Spinal cord (tissue), 10 donors: ENCODE measurements at places on chromosomes 13 and 19.
A peak's percentile ranks its signal among the peaks of the same experiment; 100 is the strongest.

- no peak for DNase-seq
Measured at GRCh38 chr19:11414544-11414943, 4.6 kb downstream of the RGL3 start.

DNA sequence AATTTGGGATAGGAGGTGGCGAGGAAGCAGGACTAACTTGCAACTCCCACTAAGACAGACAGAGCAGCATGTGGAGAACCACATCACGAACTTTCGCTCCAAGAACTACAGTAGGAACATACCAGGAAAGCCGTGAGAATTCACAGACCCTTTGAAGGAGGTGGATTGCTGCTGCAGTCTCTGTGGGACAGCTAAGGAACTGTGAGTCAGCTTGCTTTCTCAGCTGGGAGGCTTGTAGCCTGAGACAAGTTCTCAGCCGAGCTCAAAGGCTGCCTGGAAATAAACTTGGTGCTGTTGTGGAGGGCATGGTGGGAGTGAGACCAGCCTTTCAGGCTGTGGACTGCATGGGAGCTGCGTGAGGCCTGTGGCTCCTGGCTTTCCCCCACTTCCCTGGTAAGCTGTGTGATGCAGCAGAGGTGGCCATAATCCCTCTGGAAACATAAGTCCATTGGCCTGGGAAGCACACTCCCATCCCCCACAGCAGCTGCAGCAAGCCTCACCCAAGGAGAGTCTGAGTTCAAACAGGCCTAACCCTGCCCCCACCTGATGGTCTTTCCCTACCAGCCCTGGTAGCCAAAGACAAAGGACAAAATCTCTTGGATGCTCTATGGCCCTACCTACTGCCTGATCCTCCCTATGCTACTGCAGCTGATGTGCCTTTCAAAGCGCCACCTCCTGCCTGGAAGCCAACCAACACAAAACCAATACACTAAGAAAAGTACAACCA, 441.1 kb upstream of the HTR2A start:
- no peak for DNase-seq

DNA sequence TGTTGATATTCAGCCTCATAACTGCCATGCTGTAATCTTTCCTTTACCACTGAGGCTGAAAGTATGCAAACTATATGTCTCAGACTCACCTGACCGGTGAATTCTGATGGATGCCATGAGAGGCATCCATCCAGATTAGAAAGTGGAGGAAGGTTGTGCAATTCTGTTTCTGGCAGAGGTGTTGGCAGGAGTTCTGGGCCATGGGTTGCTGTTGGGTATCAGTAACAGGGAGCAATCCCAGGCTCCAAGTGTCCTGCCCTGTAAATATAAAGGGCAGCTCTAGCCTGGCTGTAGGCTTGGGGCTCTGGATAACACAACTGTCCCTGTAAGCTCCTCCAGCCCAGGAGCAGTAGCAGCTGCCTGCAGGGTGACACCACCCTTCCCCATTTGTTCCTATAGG, 77.4 kb upstream of the ABCC4 start:
- no peak for DNase-seq

DNA sequence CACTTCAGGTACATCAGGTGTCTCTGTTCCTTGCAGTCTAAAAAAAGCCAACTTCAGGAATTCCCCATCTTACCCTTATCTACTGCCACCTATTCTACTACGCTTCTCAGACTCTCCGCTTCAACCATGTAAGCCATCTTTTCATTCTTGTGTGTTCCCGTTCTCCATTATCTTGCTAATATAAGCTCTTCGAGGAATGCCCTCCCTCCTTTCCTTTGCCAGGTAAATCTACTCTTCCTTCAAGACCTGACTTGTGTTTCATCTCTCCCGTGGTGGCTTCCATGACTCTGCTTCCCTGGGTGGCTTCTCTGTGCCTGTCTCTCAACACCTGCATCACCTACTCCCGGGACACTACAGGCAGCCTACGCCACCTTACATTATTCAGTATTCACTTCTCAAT, 42.3 kb upstream of the MEDAG start:
- no peak for DNase-seq

- DNase-seq: peak; percentile 13
Measured at GRCh38 chr13:104318121-104318520, 1251.9 kb upstream of the SLC10A2 start.

GRCh38 chr13:19178901-19179593, 2.6 kb downstream of the TUBA3C start:
- DNase-seq: no peak

DNA sequence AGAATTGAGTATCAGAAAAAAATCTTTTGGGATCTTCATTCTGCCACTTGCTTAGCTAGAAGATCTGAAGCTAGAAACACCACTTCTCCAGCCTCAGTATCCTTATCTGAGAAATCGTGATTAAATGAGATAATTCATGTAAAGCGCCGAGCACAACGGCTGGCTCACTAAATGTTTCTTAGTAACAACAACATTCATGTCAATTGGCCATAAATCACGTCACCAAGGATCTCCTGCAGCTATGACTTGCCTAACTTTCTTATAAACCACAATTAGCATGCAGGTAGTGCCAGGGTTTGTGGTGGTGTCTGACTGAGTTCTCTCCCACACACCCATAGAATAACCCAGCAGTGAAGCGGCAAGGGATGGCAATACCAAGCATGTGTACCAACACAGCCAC, 501.3 kb downstream of the EFNB2 start:
- DNase-seq: no peak

DNA sequence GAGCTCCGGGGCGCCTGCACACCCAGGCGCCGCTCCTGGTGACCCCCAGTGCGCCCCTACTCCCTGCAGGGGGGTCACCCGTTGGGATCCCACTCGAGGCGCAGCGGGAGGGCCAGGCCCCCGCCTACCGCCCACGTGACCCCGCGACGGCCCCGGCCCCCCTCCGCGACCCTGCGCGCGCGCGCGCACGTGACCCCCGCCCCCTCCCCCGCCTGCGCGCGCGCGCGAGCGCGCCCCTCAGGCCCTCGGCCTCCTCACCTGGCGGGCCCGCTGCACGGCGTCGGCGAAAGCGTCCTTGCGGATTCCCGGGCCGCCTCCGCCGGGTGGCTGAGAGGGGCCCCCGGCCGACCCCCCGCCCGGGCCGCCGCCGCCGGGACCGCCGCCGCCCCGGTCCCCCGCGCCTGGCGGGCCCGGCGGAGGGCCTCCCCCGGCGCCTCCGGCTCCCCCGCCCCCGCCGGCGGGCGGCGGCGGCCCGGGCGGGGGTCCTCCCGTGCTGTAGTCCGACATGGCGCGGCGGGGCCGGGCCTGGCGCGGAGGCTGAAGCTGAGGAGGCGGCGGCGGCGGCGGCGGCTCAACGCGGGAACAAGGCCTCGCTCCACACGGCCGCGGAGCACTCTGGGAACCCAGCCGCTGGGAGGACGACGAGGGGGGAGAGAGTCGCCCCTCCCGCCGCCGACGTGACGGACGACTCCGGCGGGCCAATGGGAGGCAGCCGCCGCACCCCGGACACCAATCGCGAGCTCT, at the start of gene KHSRP:
Gene KHSRP (minus strand): TSS at position 617 of the 744 bp plus-strand sequence. CDS start 110 bp downstream, at position 507.
- no peak for DNase-seq

GRCh38 chr19:35013820-35014754, 14.0 kb downstream of the GRAMD1A start:
- no peak for DNase-seq

- DNase-seq: no peak
Measured at GRCh38 chr13:31930490-31930889, 101.1 kb upstream of the FRY start.

DNA sequence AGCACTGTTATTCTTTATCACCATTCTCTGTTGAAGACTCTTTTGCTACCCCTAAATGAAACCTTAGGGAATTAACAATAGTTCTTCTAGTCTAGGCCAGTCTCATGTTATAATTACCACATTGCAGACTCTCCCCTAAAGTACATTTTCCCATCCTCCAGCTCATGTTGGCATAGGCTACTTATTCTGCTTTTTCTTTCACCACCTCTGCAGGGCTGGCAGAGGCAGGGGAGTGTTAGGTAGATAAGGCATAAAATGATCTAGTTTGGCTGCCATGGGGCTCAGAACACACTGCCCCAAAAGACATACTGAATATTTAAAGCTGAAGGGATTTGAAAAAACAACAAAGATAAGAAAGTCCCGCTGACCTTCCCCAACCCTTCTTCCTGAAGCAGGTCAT, 82.7 kb upstream of the RFC3 start:
- DNase-seq: no peak

- peak; percentile 81 for DNase-seq
Measured at GRCh38 chr13:28410096-28410495, 84.8 kb downstream of the FLT1 start.

- no peak for DNase-seq
Measured at GRCh38 chr13:44013758-44014291, 134.1 kb downstream of the LACC1 start.

DNA sequence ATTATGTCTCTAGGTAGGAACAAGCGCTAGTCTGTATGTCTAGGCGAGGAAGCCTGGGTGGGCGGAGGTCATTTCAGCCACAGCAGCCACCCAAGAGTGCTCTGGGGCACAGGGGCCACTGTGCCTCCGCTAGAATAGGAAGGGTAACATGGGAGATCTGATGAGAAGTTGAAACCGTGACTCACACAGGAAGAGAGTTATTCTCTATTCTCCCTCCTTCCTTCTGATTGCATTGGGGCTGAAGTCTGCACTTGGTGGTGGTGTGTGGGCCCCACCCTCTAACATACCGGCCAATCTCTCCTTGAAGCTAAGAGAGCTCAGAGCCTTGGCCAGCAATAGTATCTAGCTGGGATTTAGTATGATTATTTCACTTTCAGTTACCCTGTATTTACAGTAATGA, 20.3 kb upstream of the GGACT start:
- no peak for DNase-seq

DNA sequence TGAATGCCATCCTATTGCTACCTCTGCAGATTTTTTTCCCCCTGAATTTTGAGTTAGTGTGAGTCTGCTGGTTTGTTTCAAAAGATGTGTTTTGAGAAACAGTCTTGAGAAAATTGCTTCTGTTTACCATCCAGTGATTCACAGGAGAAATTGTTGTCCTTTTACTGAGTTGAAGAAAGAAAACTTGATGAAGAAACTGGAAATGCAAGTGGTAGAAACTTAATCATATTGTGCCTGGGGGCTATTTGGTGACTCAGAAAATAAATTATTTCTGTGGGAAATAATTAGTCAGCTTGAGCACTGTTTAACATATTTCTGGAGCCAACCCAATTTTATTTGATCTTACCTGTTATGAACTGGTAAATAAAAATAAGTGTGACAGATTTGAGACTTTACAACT, 35.4 kb downstream of the PAN3 start:
- DNase-seq: no peak

DNA sequence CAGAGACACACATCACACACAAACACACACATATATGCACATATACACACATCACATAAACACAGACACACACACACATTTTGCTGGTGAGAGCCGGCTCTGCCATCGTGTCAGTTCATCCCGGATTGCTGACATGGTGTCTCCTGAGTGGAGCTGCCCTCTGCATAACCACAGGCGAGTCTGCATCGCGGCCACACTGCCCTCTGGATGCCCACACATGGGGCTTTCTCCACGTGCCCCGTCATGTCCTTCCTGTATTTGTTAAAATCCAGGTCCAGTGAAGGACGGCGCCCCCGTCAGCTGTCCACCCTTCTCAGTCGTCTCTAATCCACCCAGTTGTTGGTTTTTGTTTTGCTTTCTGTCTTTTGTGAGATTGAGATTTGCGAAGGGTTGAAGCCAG, 52.6 kb upstream of the F7 start:
- no peak for DNase-seq

DNA sequence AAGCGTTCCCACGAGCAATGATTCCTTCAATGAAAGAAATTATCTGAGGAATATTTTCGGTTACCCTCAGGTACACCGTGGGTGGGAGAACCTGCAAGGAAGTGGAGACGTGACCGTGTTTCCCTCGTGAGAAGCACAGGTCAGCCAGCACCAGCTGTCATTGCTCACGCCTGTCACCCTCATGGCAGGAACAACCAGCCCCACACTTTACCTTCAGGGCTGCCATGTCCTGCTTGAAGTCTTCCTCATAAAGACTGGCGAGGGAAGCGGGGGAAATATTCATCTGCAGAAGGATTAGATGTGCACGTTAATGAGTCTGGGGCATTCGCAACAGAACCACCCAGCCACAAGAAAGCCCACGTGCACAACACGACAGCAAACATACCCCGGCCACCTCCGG, 18.2 kb downstream of the CARS2 start:
- DNase-seq: no peak

- no peak for DNase-seq
Measured at GRCh38 chr19:35262101-35262761, 6.5 kb upstream of the USF2 start.

DNA sequence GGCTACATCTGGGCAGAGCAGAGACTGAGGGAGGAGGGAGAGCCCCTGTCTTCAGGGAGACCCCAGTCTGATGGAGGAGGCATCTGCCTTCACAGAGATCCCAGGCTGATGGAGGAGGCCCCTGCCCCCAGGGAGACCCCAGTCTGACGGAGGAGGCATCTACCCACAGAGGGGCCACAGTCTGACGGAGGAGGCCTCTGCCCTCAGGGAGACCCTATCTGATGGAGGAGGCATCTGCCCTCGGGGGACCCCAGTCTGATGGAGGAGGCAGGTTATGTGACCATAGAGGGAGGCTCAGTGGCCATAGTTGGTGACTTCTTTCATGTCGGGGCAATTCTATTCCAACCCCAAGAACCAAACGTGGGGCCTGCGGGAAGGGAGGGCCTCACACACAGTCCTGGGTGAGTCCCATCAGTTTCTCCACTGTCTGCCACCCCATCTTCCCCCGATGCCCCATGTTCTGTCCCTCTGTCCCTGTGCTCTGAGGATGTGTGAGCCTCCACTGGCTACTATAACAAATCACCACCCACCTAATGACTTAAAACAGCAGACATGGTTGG, 14.3 kb downstream of the MISP start:
- no peak for DNase-seq

DNA sequence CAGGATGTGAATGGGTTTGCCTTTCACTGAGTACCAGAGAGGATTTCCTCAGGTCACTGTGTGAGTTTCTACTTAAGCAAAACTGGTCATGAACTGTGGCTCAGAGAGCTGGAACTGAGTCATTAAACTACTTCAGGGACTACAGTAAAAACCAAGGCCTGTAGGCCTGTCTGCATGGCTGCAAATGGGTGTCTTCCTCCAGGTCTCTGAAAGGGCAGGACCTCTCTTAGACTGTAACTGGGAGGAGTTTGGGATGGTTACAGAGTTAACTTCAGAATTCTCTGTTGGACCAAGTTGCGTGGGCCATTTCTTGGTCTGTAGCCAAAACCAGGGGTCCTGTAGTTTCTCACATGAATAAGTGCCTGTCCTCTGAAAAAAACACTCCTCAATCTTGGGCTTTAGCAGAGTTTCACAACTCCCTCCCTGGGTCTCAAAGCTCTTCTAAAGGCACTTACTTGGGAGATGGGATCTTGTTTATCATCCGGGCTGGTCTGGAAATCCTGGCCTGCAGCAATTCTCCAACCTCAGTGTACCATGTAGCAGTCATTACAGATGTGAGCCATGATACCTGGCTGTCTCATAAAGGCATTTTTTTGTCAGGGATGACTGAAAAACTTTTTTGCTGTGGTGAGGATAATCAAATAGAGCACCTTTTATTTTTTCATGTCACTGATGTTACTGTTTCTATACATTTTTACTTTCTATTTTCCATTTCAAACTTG, 19.7 kb downstream of the ZNF714 start:
- no peak for DNase-seq
